ENCODE measurements at places on chromosomes 2 and 18.

DNA sequence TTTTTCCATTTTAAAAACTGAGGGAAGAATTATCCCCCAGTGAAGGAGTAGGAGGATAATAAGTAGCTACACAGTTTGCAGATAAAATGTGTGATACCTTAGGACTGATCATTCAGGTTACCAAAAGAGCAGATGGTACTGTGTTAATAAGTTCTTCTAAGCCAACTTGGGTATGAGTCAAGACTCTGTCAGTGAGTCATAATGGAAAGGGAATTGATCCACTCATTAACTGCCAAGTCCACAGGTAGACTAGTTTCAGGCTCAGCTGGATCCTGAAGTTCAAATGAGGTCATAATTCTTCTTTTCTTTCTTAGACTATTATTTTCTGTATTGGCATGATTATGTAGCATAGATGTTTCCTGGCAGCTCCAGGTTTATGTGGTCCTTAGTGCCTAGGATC lies 142.4 kb upstream of the ALPP start:
- DNase-seq = no peak

GRCh38 chr2:59302683-59303082 lies 1061.6 kb upstream of the FANCL start:
- no peak for DNase-seq

DNA sequence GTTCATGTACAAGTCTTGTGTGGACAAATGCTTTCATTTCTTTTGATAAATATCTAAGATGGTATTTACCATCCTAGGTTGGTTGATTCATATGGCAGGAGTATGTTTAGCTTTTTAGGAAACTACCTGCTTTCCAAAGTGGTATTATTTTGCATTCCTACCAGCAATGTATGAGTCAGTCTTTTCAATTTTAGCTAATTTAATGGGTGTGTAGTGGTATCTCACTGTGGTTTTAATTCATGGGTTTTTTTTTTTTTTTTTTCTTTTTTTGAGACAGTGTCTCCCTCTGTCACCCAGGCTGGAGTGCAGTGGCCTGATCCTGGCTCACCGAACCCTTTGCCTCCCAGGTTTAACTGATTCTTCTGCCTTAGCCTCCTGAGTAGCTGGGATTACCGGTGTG lies 4.2 kb downstream of the ZNF512 start:
- no peak for DNase-seq

DNA sequence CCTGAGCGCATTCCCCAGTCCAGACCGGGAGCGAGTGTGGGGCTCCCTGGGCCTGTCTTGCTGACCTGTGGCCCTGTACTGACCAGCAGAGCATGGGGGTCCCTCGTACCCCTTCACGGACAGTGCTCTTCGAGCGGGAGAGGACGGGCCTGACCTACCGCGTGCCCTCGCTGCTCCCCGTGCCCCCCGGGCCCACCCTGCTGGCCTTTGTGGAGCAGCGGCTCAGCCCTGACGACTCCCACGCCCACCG lies 5.3 kb downstream of the NEU4 start:
- DNase-seq = no peak

DNA sequence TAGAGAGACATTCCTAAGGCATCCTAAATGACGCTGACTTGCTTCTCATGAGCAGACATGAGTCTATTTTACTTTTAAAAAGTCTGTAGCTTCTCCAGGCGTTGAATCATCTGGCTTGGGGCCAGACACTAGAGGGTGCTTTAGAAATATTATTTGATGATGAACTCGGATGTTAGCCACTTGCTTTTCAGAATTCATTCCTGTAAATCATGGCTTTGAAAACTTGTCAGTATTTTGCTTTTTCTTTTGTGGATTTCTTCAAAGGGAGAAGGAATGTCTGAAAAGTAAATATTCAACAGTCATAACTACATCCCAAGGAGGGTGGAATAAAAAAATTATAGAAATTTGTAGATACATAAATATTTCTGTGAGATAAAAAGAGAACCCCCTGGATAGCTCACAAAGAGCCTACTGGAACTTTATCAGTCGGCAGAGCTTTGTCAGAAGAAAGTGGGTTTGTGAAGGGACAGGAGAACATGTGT lies 370.8 kb downstream of the OSR1 start:
- no peak for DNase-seq

DNA sequence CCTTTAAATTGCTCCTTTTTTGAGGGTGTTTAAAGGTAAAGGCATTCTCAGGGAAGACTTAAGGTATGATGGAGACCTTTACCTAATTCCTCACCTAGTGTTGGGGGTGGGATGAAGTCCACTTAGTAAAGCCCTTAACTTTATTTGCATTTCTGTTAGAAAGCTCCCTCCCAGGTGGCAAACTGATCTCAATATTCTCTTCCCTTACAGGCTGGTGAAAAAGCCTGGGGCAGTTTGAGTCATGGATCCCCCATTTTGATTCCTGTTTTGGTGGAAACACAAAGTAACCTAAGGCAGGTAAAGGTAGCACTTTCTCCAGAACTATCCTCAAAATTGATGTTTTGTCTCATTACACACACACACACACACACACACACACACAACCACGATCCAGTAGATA lies 33.8 kb upstream of the HNRNPA3 start:
- no peak for DNase-seq

GRCh38 chr2:39996653-39997080 lies 217.6 kb upstream of the THUMPD2 start:
- DNase-seq = no peak

- DNase-seq = no peak
These were observed 45.2 kb upstream of the GCG start for GRCh38 chr2:162197069-162197825.

DNA sequence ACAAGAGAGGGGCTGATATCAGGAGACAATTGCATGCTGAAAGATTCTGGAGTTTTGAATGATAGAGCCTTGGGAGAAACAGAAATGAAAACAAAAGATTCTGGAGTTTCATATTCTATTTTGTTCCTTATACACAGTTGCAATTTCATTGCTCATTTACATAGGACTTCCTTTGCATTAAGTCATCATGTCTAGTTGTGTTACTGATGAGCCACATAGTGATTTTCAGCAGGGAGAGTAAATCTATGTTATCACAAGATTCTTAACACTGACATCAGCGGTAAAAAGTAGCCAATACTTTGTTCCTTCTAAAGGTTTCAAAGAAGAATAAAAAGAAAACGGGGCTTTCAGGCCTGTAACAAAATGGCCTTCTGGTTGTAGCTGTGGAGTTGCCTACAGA lies 7.1 kb downstream of the ADAM17 start:
- no peak for DNase-seq

GRCh38 chr2:70668911-70669310 lies 99.1 kb downstream of the ADD2 start:
- DNase-seq = no peak

DNA sequence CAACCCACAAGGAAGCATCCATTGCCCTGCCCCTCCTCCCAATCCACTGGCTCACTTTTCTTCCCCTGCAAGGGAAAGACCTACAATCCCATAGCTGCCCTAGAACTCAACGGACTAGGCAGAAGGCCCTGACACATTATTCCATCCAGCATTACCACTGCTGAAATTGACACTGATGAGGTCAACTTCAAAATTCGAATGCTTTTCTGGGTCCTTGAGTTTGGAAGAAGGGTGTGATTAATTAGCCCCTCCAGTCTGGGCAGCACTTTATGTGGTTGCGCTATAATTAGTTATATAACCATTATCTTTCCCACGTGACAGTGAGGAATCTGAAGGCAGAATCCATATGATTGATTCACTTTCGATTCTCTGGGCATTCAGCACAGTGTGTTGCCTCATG lies 55.7 kb downstream of the EVA1A start:
- DNase-seq = no peak
